Astrocyte (in vitro differentiated cells and primary cell): ENCODE measurements at places on chromosomes 16 and 17. TPM values are rescaled to one million over a fixed set of nuclear protein-coding genes. Genes with fewer than 3 reads are reported as not detected.

- no peaks in the 10 kb centered on the region for H3K36me3 ChIP-seq
- H3K4me1 ChIP-seq, result no peaks in the 10 kb centered on the region
- no peak overlapping the region for H3K4me3 ChIP-seq
Observed at GRCh38 chr16:80914379-80915078, 92.2 kb downstream of the CMC2 start.

DNA sequence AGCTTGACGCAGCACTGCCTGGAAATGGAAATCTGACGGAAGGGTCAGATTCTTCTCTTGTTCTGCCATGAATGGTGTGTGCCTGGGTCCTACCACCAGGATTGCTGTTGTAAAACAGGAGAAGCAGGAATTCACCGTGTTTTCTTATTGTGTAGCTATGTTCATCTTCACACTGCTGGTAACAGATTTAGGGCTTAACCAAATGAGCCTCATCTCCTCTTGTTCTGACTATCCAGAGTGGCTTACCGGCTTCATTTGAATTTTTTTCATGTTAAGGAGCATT, 97.3 kb upstream of the CHMP6 start:
- H3K27me3 ChIP-seq, result no peaks in the 10 kb centered on the region
- H3K36me3 ChIP-seq, result peaks cover 4% of the 10 kb centered on the region
- H3K27ac ChIP-seq, result no peak overlapping the region
- no peak overlapping the region for H3K4me3 ChIP-seq

- H3K4me3 ChIP-seq, result no peak overlapping the region
- H3K27ac ChIP-seq, result no peak overlapping the region
- H3K36me3 ChIP-seq, result no peaks in the 10 kb centered on the region
- H3K27me3 ChIP-seq, result peaks cover 7% of the 10 kb centered on the region
Observed at GRCh38 chr16:87620201-87620495, 17.8 kb downstream of the JPH3 start.

GRCh38 chr17:73875346-73875745, 231.1 kb upstream of the SDK2 start:
- H3K27ac ChIP-seq, result no peak overlapping the region
- H3K36me3 ChIP-seq, result no peaks in the 10 kb centered on the region
- H3K27me3 ChIP-seq, result no peaks in the 10 kb centered on the region
- DNase-seq, result no peak
- no peak overlapping the region for H3K4me3 ChIP-seq
- H3K4me1 ChIP-seq, result no peaks in the 10 kb centered on the region

DNA sequence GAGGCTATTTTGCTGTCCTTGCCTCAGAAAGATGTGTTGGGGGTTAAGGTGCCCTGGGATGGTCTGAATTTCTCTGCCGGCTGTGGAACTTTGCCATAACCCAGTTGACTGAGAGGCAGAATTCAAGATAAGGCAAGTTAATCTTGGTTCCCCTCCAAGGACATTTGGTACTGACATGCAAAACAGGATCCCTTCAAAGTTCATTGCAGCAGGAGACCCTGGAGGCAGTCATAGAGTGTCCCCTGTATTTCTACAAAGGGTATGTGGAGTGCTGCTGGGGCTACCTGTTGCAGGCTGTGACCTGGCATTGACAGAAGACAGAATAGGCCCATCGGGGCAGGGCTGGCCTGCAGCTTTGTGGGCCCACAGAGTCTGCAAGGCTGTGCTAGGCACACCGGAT, 135.6 kb upstream of the IRX3 start:
- peaks cover 7% of the 10 kb centered on the region for H3K4me1 ChIP-seq
- H3K4me3 ChIP-seq, result no peak overlapping the region
- no peaks in the 10 kb centered on the region for H3K27me3 ChIP-seq
- DNase-seq, result no peak
- no peak overlapping the region for H3K27ac ChIP-seq

GRCh38 chr16:56212144-56212543, 20.9 kb downstream of the GNAO1 start:
- H3K27ac ChIP-seq, result no peak overlapping the region
- no peaks in the 10 kb centered on the region for H3K4me1 ChIP-seq
- H3K4me3 ChIP-seq, result no peak overlapping the region
- H3K27me3 ChIP-seq, result peaks cover 3% of the 10 kb centered on the region
- H3K36me3 ChIP-seq, result no peaks in the 10 kb centered on the region

- DNase-seq, result no peak
- H3K27ac ChIP-seq, result no peak overlapping the region
- H3K36me3 ChIP-seq, result no peaks in the 10 kb centered on the region
- no peaks in the 10 kb centered on the region for H3K4me1 ChIP-seq
- no peaks in the 10 kb centered on the region for H3K27me3 ChIP-seq
Observed at GRCh38 chr17:12342609-12343435, 322.1 kb downstream of the MAP2K4 start.

- no peak overlapping the region for H3K4me3 ChIP-seq
- H3K4me1 ChIP-seq, result no peaks in the 10 kb centered on the region
- H3K27ac ChIP-seq, result no peak overlapping the region
- H3K27me3 ChIP-seq, result no peaks in the 10 kb centered on the region
- DNase-seq, result peak; percentile 29
Observed at GRCh38 chr17:80362428-80363119, 52.4 kb upstream of the ENDOV start.

- H3K36me3 ChIP-seq, result no peaks in the 10 kb centered on the region
- H3K27ac ChIP-seq, result no peak overlapping the region
- no peak overlapping the region for H3K4me3 ChIP-seq
- peak; percentile 73 for DNase-seq
- H3K27me3 ChIP-seq, result no peaks in the 10 kb centered on the region
Observed at GRCh38 chr17:41496803-41497484, 7.2 kb upstream of the KRT36 start.

GRCh38 chr17:71453876-71454422, 666.9 kb upstream of the SOX9 start:
- no peak overlapping the region for H3K27ac ChIP-seq
- H3K4me1 ChIP-seq, result no peaks in the 10 kb centered on the region
- DNase-seq, result no peak
- no peaks in the 10 kb centered on the region for H3K27me3 ChIP-seq
- no peak overlapping the region for H3K4me3 ChIP-seq
- no peaks in the 10 kb centered on the region for H3K36me3 ChIP-seq

DNA sequence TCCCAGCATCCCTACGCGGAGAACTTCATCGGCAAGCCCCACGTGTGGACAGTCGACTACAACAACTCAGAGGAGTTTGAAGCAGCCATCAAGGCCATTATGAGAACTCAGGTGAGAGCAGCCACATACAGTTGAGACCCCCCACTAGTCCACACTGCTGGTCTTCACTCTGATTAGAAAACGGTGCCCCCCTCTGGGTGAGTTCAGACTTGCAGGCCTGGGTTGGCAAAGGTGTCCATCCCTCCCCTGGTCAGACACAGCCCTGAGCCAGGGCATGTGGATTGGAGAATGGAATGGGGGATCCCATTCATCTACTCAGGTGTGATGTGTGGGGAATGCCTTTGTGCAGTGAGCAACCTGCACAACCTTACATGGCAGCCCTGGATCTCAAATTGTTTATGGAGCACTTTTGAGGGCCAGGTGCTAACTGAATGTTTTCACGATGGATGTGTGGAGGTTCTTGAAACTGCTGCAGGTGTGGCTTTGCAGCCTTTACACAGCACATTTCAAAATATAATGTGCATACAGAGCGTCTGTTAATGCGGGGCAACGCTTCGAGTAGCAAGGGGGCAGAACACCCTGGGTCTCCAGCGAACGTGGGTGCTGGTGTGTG, 72.6 kb downstream of the MGAT5B start:
- no peaks in the 10 kb centered on the region for H3K4me1 ChIP-seq
- DNase-seq, result no peak
- no peaks in the 10 kb centered on the region for H3K27me3 ChIP-seq
- no peaks in the 10 kb centered on the region for H3K36me3 ChIP-seq
- no peak overlapping the region for H3K4me3 ChIP-seq

- H3K27ac ChIP-seq, result no peak overlapping the region
- no peak overlapping the region for H3K4me3 ChIP-seq
- H3K27me3 ChIP-seq, result no peaks in the 10 kb centered on the region
- H3K4me1 ChIP-seq, result peaks cover 26% of the 10 kb centered on the region
Observed at GRCh38 chr16:86632206-86632605, 53.9 kb downstream of the FOXL1 start.

- H3K4me1 ChIP-seq, result no peaks in the 10 kb centered on the region
- DNase-seq, result no peak
- H3K27me3 ChIP-seq, result peaks cover 12% of the 10 kb centered on the region
- H3K27ac ChIP-seq, result no peak overlapping the region
- no peak overlapping the region for H3K4me3 ChIP-seq
- H3K36me3 ChIP-seq, result no peaks in the 10 kb centered on the region
Observed at GRCh38 chr16:50442221-50442620, 73.4 kb upstream of the BRD7 start.

DNA sequence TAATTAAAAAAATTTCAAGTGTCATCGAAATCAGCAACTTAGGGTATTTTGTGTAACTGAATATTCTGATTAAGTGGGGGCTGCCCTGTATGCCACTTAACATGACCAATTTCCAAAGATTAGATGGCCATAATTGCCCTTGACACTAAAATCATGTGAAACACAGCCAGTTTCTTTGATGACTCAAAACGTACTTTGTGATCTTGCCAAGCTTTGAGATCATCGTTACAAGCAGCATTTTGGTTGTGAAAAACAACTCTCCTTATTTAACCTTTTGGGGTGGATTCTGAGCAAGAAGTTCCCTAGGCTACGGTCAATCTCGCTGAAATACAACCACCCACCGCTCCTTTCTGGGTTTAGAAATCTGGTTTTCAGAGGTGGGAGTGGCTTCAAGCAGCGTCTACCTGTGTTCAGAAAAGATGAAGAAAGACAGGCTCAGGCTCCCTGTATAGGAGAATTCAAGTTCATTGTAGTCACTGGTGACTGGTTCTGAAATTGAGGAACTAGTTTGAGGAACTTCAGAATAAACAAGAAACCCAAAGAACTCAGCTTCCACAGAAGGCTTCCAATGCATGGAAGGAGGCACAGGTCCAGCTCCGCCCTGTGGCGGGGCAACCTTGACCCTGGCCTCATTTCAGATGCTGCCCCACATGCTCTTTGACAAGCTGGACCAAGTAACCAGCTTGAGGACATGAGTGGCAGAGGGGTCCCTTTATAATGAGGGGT, 9.4 kb downstream of the MAP3K14 start:
- H3K4me3 ChIP-seq, result no peak overlapping the region
- H3K27me3 ChIP-seq, result no peaks in the 10 kb centered on the region
- no peaks in the 10 kb centered on the region for H3K36me3 ChIP-seq
- H3K4me1 ChIP-seq, result peaks cover 56% of the 10 kb centered on the region
- DNase-seq, result peak; percentile 85

- H3K4me3 ChIP-seq, result peak overlapping the region; percentile 65
- no peak overlapping the region for H3K27ac ChIP-seq
- DNase-seq, result no peak
- H3K36me3 ChIP-seq, result no peaks in the 10 kb centered on the region
- H3K4me1 ChIP-seq, result peaks cover 11% of the 10 kb centered on the region
Observed at GRCh38 chr17:36182176-36183000, 6.0 kb upstream of the TBC1D3B start.

GRCh38 chr17:51718983-51719382, 439.5 kb downstream of the CA10 start:
- no peaks in the 10 kb centered on the region for H3K4me1 ChIP-seq
- no peak overlapping the region for H3K27ac ChIP-seq
- no peak overlapping the region for H3K4me3 ChIP-seq
- no peak for DNase-seq
- no peaks in the 10 kb centered on the region for H3K36me3 ChIP-seq
- no peaks in the 10 kb centered on the region for H3K27me3 ChIP-seq

DNA sequence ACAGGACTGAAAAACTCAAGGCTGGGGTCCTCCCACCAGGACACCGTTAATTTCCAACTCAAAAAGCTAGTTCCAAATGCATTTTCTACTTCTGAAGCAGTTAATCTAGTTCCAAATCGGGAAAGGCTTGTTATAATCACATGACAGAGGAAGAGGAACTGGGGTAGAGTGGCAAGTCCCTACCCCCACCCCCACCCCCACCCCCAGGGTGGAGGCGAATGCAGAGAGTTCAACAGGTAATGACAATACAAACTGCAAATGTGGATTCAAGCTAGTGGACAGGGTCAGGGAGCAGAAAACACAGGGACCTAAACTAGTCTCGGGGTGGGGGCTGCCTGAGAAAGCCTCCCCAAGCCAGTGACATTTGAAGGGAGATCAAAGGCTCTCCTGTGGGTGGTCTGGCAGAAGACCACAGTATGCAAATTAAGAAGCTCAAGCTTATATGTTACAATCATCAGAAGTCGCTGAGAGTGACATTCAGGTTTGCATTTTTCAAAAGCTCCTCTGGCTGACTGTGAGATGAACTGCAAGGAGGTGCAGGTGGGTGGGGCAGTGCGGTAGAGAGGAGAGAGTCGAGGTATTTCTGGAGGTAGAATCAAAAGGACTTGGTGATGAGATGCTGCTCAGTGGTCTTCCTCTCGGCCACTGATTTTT, 56.4 kb upstream of the SLC25A19 start:
- no peak for DNase-seq
- no peak overlapping the region for H3K4me3 ChIP-seq
- peaks cover 10% of the 10 kb centered on the region for H3K4me1 ChIP-seq

GRCh38 chr16:64088838-64089237, 1033.0 kb downstream of the CDH11 start:
- peaks cover 12% of the 10 kb centered on the region for H3K4me1 ChIP-seq
- H3K36me3 ChIP-seq, result no peaks in the 10 kb centered on the region
- no peak for DNase-seq

DNA sequence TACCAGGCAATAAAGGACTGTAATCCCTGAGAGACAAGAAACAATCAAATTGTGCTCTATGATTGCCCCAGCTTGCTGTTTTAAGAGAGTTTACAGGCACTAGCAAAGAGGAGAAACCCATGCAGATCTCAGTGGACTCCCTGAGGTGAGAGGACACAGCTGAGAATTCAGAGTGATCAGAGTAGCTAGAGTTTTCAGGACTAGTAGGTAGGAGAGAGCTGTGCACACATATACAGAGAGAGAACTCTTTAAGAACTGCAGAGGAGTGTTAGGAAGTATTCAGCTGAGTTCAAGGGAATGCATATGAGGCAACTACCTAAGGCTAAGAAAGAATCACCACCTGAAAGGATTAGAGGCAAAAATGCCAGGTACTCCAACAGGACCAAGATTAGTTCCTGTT, 904.8 kb downstream of the CDH8 start:
- no peak overlapping the region for H3K27ac ChIP-seq
- no peak for DNase-seq
- no peaks in the 10 kb centered on the region for H3K36me3 ChIP-seq
- no peaks in the 10 kb centered on the region for H3K27me3 ChIP-seq

GRCh38 chr17:16327018-16327417, 26.3 kb downstream of the CENPV start:
- H3K4me3 ChIP-seq, result no peak overlapping the region
- peaks cover 15% of the 10 kb centered on the region for H3K36me3 ChIP-seq
- no peaks in the 10 kb centered on the region for H3K27me3 ChIP-seq
- H3K27ac ChIP-seq, result no peak overlapping the region

The C16orf92 gene
- total RNA-seq, result not detected in 2 replicates

The OR1F1 gene
- total RNA-seq, result 0.32 TPM in 1 of 2 replicates, not detected in the other

The RRAD gene
- 10.2 and 12.1 TPM in 2 replicates for total RNA-seq

The CDRT15 gene
- not detected in 2 replicates for total RNA-seq

The SLC6A2 gene
- not detected in 2 replicates for total RNA-seq

The PPY gene
- total RNA-seq, result not detected in 2 replicates

The SLC47A1 gene
- total RNA-seq, result 0.17 and 0.75 TPM in 2 replicates
